Astrocyte of the hippocampus (primary cell): ENCODE measurements at places on chromosomes 5 and 9.

GRCh38 chr9:11158063-11158462 is 545.3 kb upstream of the PTPRD start:
- no peak for DNase-seq

GRCh38 chr5:163659568-163659902 is 154.1 kb downstream of the MAT2B start:
- no peak for DNase-seq

GRCh38 chr9:115442054-115442453 is 324.1 kb upstream of the TNC start:
- DNase-seq: peak; percentile 40

- DNase-seq: no peak
Measured at GRCh38 chr5:78367318-78367991, 7.0 kb downstream of the SCAMP1 start.

GRCh38 chr9:81113453-81114124 is 575.8 kb downstream of the TLE1 start:
- peak; percentile 59 for DNase-seq

DNA sequence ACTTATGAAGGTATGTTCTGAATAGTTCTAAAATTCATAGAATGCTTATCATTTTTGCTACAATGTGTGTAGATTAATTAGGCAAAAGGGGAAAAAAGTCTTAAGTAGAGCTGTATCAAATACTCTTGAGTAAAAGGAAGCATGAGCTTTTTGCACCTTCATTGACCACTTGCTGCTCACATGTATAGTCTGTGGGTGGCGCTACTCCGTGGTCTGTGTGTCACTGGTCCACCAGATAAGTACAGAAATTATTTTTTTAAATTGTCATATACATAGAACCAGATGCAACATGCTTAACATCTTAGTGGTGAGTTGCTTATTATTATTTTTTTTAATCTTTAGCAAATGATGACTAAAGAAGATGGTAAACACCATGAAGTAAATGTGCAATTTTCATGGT is 130.2 kb downstream of the MAN2A1 start:
- DNase-seq: no peak

GRCh38 chr5:94153736-94154450 is 412.5 kb upstream of the POU5F2 start:
- DNase-seq: peak; percentile 75

DNA sequence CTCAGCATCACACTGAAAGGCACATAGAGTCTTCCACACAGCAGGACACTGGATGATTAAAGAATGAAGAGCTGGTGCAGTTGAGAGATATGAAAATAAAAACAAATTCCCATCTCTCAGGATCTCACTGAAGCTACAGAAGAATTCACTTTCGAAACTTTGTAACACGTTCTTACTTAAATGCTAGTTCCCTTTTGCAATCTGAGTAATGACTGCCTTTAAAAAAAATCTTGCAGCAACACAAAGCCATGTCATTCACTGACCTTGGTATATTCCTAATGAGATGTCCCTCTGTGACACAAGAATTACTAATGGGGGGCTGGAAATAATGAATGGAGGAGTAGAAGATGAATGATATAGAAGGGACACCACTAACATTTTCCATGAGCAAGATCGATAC is 201.8 kb downstream of the GLIS3 start:
- no peak for DNase-seq

DNA sequence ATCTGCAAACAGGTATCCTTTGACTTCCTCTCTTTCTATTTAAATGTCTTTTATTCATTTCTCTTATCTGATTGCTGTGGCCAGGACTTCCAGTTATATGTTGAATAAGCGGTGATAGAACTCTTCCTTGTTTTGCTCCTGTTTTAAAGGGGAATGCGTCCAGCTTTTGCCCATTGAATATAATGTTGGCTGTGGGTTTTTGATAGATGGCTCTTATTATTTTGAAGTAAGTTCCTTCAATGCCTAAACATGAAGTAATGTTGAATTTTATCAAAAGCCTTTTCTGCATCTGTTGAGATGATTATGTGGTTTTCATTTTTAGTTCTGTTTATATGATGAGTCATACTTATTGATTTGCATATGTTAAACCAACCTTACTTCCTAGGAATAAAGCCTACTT is 300.5 kb upstream of the CTNND2 start:
- DNase-seq: peak; percentile 78

DNA sequence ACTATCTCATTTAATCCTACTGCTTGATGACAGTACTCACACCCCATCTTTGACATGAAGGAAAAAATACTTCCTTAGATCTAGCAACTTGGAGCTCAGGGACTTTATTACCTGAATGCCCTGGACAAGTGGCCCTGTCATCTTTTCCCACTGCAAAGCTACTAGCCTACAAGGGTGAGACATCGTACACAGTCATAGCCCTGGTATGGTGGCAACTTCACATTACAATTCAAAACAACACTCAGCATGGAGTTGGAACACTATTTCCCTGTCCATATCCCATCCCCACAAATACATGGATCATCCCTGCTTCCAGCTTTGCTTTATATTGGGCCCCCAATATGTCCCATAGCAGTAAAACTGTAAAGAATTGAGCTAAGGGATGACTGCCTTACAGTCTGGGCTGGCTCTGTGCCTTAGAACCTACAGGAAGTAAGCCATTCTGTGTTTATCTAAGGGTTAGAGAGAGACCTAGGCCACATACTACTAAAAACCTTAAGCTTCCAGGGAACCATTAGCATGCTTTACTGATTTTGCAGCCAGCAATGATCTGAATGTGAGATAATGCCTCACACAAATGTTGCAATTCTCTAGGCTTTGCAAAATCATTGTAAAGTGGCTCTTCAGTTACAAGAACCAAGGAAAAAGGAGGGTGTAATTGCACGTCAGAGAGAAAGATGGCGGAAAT is 55.9 kb downstream of the OTULIN start:
- peak; percentile 32 for DNase-seq

- peak; percentile 16 for DNase-seq
Measured at GRCh38 chr9:18668944-18669343, 195.0 kb downstream of the ADAMTSL1 start.

DNA sequence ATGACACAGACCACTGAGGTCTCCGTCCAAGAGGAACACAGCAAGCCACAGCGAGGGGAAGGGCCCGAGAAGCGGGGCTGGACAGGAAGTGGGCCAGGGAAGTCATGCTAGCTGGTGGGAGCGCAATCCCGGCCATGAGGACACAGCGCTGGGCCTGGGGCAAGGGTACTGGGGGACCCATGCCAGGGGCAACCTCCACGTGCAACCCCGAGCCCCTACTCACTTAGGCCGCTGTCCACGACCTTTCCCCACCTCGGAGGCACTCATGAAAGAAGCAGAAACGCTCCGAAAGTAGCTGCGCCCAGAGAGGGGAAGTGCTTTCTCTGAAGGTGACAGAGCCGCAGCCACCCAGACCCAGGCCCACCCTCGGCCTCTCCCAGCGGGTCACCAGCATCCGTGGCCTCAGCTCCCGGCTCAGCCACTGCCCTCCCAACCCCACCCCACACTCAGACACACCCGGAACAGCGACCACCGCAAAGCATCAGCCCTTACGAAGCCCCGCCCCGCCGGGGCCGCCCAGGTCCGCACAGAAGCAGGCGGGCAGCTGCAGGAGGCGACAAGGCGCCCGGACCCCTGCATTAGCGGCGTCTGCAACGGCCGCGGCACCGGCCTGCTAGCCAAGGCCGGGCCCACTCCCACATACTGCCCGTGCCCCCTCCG is 782 bp downstream of the BICD2 start:
- peak; percentile 58 for DNase-seq

- no peak for DNase-seq
Measured at GRCh38 chr5:111262815-111263214, 38.6 kb downstream of the CAMK4 start.

GRCh38 chr5:177310757-177311391 is 824 bp downstream of the MXD3 start:
- peak; percentile 33 for DNase-seq
